ENCODE measurements at places on chromosomes 2 and 18. TPM values are rescaled to one million over a fixed set of nuclear protein-coding genes. Genes with fewer than 3 reads are reported as not detected.

GRCh38 chr2:1593371-1594122, 150.8 kb downstream of the PXDN start:
- no peak for DNase-seq
- H3K27me3 ChIP-seq: no peaks in the 10 kb centered on the region
- H3K4me1 ChIP-seq: peaks cover 3% of the 10 kb centered on the region
- H3K4me3 ChIP-seq: no peak overlapping the region

- peaks cover 6% of the 10 kb centered on the region for H3K4me1 ChIP-seq
- peaks cover 1% of the 10 kb centered on the region for H3K36me3 ChIP-seq
- no peak overlapping the region for H3K27ac ChIP-seq
Measured at GRCh38 chr18:59892123-59892522, 7.7 kb upstream of the PMAIP1 start.

- no peaks in the 10 kb centered on the region for H3K4me1 ChIP-seq
- H3K36me3 ChIP-seq: no peaks in the 10 kb centered on the region
- no peaks in the 10 kb centered on the region for H3K27me3 ChIP-seq
- H3K4me3 ChIP-seq: no peak overlapping the region
Measured at GRCh38 chr2:239109041-239109927, 261.4 kb downstream of the TWIST2 start.

DNA sequence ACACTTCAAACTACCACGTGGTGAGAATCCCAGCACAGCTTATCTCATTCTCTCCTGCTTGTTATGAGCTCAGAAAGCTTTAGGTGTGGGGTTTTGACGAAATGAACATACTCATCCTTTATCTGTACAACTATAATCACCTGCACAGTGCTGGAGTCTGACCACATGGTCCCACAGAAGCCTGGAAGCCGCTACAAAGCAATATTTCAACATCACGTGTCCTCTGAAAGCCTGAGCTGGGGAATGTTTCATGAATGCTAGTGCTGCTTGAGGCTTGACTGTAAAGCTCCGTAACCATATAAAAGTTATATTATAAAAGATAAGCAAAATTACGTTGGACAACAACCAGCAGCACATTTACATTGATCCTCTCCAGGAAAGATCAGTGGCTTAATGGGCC, 43.9 kb downstream of the PIEZO2 start:
- no peak overlapping the region for H3K27ac ChIP-seq
- no peaks in the 10 kb centered on the region for H3K27me3 ChIP-seq
- H3K4me1 ChIP-seq: no peaks in the 10 kb centered on the region
- no peak overlapping the region for H3K4me3 ChIP-seq
- DNase-seq: no peak

DNA sequence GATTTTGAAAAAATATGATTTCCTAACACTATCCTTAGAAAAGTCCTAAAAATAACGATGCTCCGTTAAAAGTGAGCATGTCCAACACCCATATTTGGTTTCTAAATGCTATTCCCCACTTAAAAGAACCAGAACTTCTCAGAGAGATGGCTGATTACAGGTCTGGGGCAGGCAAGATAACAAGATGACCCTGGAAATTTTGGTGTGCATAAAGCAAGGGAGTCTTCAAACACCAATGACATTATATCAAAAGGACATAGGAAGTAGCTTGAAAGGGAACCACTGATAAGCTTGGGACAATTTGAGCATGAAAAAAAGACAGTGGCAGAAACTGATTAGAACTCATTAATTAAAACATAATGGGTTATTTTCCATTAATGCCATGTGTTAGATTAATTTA, 17.9 kb downstream of the STK17B start:
- H3K36me3 ChIP-seq: peaks cover 88% of the 10 kb centered on the region
- DNase-seq: no peak
- no peaks in the 10 kb centered on the region for H3K27me3 ChIP-seq
- peaks cover 85% of the 10 kb centered on the region for H3K4me1 ChIP-seq

TUBA3D gene
- not detected for total RNA-seq
